GM13977 (cell line): ENCODE measurements at places on chromosomes 6 and 20.
A peak's percentile ranks its signal among the peaks of the same experiment; 100 is the strongest.

DNA sequence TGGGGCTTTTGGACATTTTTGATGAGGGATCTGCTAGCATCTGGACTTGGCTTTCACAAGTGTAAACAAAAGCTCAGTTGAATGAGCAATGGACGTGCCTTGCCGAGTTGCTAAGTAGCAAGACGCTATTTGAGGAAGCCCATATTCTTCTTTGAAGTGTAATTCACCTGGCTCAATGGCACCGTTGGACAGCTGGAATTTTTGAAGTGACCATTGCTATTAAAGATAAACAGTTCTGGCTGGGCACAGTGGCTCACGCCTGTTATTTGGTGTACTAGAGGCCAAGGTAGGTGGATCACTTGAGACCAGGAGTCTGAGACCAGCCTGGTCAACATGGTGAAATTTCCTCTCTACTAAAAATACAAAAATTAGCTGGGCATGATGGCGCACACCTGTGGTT lies 88.8 kb upstream of the SOX4 start:
- DNase-seq, result no peak

DNA sequence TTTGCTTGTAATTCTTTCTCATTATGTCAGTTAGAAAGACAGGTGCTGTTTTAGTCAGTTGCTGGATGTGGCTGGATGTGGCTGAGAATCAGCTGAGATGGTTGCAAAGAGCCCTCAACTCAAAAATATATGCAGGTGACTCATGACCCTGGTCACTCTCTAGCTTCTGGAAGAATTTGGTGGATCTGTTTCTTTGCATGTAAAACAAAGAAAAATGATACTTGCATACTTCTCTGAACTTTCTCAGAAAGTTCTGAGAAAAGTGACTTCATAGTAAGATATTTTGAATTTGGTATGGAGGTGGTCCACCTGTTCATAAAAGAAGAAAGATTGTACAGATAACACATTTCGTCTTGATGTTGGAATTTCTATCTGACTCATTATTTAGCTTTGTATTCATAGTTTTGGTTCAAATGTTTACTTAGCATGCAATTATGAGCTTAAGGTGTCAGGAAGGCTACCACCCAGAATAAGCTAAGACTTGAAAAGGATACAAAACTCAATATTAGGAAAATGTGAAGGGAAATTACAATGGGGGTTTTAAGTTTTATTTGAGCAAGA lies 163.2 kb upstream of the OLIG3 start:
- DNase-seq, result peak; percentile 39

GRCh38 chr6:12392490-12392889 lies 102.3 kb downstream of the EDN1 start:
- no peak for DNase-seq

- DNase-seq, result no peak
Measured at GRCh38 chr6:105120570-105120969, 59.2 kb downstream of the POPDC3 start.

- no peak for DNase-seq
Measured at GRCh38 chr6:50524341-50524740, 189.0 kb upstream of the TFAP2D start.

DNA sequence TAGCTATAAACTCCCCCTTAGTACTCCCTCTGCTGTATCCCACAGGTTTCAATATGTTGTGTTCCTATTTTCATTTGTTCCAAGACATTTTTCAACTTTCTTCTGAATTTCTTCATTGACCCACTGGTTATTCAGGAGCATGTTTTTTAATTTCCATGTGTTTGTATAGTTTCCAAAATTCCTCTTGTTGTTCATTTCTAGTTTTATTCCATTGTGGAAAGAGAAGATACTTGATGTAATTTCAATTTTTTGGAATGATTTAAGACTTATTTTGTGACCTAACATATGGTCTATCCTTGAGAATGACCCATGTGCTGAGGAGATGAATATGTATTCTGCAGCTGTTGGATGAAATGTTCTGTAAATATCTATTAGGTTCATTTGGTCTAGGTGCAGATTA lies 497.2 kb downstream of the BCKDHB start:
- DNase-seq, result no peak

- no peak for DNase-seq
Measured at GRCh38 chr6:112272799-112273198, 18.4 kb upstream of the LAMA4 start.

GRCh38 chr20:40422656-40423055 lies 266.4 kb downstream of the MAFB start:
- no peak for DNase-seq

DNA sequence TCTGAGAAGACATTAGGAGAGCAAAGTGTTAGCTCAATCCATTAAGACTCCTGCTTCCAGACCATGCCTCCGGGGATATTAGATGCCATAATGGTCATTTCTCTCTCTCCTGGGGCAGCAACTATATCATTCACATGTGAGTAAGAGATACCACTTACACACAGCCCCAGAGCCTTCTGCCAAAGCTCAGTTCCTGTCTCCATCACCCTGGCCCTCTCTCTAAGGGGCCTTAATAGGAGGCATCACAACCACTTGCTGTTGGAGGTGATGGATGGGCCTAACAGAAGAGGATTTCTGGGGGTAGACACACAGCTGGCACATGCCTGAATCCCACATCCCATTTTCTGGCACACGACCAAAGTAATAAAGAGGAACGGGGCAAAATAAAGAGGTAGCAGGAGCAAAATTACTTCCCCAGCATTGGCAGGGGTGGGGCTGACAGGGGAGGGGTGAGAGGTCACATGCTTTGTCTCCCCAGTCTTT lies 34.0 kb upstream of the VSTM2L start:
- DNase-seq, result no peak

DNA sequence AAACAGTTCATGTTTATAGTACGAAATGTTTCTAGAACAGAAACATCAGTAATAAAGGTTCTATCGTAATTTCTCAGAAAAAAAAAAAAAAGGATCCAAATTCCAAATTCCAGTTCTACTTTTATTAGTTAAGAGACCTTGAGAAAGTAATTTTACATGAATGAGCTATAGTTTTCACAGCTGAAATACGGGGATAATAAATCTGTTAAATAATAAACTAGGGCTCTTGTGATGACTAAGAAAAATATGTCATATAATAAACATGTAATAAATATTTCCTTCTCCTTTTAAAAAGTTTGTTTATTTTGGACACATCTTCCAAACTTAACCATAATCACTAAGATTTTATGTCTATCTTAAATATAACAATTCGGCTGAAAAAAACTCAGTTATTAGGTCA lies 17.8 kb downstream of the RARS2 start:
- no peak for DNase-seq

- DNase-seq, result no peak
Measured at GRCh38 chr6:16374461-16375200, 136.2 kb downstream of the GMPR start.

DNA sequence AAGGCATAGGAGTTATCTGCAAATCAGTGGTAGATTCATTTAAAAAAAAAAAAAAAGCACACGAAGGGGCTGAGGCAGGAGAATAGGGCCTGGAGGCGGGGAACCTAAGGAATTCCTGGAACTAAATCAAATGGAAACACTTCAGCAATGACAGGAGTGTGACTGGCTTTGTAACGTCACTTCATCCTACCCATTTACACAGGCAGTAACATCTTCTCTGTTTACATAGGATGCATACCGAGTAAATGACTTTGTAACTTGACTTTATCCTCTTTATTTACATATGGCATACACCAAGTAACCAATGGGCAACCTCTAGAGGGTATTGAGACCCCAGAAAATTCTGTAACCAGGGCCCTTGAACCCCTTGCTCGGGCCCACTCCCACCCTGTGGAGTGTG lies 56.4 kb upstream of the IYD start:
- DNase-seq, result no peak

DNA sequence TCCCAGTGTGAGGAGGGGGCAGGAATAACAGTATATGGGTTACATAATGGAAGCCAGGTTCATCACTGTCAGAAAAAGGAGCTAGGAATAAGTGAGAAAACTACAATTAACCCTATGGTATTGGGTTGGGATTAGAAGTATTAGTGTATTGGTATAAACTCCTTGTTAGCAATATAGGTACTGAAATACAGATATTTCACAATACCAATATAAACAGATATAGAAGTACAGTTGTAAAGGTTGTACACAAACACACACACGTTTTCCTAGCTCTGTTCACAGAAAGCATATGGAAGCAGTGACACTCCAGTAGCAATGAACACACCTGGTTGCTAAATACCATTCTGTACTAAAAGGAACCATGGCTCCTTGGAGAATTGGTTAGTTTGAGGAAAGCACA lies 148.5 kb downstream of the KIF16B start:
- DNase-seq, result no peak

- no peak for DNase-seq
Measured at GRCh38 chr6:54020334-54020733, 90.9 kb upstream of the MLIP start.

DNA sequence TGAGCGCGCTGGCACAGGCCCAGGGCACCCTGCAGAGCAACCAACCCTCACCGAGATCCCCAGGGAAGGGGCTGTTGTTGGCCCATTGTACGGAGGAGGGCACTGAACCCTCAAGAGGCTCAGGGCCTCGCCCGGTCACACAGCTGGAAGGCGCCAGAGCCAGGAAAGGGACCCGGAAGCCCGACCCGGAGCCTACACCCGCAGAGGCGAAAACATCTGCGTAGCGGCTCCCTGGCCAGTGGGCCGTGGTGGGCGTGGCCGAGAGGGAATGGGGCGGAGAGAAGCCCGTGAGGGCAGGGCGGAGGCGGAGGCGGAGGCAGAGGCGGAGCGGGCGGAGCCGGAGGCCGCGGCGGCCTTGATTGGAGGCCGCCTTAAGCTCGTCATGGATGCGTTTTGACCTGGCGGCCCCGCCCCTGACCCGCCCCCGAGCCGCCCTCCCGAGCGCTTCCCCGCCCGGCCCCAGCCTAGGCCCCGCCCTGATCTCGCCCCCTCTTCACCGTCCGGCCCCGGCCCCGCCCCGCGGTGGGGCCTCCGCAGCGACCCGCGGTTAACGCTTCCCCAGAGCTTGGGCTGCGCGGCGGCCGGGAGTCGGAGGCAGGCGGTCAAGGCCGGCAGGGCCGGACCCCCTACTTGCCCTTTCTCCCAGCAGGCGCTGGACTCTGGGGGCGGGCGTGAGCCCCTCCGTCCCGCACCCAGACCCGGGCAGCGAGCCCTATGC lies 2.1 kb upstream of the MRGBP start:
- peak; percentile 98 for DNase-seq

DNA sequence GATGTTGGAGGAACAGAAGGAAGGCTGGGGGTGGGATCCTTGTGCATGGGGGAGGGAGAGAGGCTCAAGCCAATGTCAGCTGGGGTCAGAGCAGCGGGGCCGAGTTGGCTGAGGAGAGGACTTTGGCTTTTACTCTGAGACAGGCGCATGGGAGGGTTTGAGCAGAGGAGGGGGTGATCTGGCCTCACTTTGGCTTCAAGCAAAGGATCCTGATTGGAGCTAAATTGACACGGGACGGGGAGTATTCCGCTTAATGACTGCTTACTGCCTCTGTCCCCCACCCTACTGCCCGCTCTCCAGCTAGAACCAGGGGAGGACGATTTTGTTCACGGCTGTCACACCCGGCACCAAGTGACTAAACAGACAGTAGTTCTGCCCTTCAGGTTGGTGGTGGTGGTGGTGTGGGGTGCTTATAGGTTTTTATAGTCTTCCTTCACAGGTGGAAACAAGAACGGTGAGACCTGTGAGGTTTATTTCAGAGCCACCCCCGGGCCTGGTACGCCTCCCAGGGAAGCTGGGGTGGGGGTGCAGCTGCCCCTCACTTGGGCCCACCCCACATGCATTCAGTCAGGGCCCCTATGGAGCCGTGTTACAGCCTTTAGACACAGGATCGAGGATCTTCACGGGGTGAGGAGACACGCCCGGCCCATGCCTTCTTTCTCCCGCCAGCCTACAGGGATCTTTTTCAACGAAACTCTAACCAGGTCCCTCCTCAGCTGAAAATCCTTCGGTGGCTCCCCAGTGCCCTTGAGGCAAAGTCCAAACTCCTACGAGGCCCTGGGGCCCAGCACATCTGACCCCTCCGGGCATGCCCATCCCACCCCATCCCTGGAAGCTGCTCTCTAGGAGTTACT lies 1.3 kb upstream of the SNAI1 start:
- no peak for DNase-seq

- no peak for DNase-seq
Measured at GRCh38 chr6:34046617-34047016, 99.3 kb downstream of the GRM4 start.

- DNase-seq, result no peak
Measured at GRCh38 chr6:156164701-156165452, 612.3 kb upstream of the ARID1B start.

- no peak for DNase-seq
Measured at GRCh38 chr6:33677689-33678088, 33.8 kb downstream of the UQCC2 start.

GRCh38 chr6:135165031-135165430 lies 16.1 kb upstream of the MYB start:
- DNase-seq, result no peak

GRCh38 chr6:27814665-27815424 lies 97.4 kb downstream of the OR2B2 start:
- peak; percentile 75 for DNase-seq

DNA sequence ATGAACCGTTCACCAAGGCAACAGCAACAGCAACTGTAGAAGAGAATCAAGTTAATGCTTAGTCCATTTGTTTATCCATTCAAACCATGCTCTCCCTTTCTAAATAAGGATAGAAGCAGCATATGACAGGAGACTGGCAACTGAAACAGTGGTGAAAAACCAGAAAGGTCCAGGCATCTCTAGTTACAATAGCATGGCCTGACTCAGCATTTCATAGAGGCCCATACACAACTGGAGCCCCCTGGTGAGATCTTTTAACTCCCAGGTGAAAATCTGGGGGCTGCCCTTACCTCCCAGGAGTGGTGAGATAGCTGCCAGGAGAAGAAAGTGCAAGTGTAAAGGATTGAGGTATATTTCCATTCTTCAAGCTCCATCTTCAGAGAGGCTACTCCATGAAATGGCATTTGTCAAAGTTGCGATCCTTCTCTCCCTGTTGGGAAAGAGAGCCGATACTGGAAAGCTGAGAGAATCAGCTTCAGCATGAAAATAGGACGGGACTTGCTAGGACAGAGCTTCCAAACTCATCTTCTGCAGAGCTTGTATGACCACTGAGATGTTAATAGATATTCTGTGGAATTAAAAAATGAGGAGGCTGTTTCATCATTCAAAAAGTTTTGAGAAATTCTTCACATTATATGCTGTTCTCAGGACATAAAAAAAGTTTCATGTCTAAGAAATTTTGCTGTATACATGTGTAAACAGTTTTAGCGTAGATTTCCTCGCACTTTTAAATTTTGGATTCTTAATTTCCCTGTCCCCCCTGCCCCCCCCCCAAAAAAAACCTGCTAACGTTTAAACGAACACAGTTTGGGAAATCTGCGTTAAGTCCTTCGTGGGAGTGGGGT lies 10.9 kb upstream of the SLC2A12 start:
- DNase-seq, result no peak
